ENCODE measurements at places on chromosomes 11 and 22.
A peak's percentile ranks its signal among the peaks of the same experiment; 100 is the strongest.

DNA sequence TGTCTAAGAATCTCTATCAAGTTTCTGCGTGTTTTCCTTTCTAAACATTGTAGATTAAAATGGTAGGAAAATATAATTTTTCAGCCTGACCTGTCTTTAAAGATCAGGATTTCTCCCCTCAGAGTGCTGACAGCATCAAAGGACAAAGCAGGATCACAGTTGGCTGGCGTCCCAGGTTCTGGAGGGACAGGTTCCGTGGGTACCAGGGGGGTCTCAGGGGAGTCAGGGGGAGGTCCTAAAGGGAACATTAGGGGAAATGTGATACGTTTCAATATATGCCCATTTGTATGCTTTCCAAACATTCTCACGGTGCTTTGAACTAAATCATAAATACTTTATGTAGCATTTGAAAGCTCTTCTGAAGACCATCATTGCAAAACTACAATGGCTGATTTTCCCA, 3.4 kb downstream of the MMP3 start:
- DNase-seq: no peak

GRCh38 chr22:35198738-35199137, 58.6 kb upstream of the HMGXB4 start:
- DNase-seq: no peak

DNA sequence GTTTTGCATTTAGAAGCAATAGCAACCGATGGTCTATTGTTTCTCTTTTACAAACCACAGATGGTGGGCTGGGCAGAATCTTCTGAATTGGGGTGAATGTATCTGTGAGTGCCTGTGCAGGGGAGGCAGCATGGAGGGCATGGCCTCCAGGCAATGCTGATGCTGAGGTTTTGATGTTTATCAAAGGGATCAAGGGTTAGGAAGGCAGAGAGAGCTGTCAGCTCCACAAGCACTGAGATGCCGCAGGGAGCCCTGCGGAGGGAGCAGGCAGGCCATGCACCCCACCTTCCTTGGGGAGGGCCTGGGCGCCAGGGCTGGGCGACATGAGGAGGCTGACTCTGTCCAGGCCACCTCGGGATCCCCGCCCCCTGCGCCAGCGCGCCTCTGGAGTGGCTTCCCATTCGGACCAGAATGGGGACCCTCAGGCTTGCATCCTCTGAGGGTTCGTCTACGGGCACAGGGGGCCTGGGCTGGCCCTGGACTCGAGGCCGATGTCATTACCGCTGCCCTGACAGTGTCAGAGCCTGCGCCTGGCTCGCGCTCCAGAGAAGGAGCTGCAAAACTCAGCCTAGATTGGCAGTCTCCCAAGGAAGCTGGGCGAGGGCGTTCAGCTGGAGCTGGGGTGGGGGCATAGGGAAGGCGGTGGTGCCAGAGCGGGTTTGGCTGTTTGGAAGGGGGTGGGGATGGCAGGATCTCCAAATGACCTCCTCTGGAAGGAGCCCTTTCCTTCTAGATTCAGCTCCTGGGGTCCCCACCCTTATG, 13.9 kb upstream of the TH start:
- DNase-seq: no peak

- no peak for DNase-seq
These were observed 2.4 kb upstream of the DENND6B start for GRCh38 chr22:50329236-50329635.

DNA sequence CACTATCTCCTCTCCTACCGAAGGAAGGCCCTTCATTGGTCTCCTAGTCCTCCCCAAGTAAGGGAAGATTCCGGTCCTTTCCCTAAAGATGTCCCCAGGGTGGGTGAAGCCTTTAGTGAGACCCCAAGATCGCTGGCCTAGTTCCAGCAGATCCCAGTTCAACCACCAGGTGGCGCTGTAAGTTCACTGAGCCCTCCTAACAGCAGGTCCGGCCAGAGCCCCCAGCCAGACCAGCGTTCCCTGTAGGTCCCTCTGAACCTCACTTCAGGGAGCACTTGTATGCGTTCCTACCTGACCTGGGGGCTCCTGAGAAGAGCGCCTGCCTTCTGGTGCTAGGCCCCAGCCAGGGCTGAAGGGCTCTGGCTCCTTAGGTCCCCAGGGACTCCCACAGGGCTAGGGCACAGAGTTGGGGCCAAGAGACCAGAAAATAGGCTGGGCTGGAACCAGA, 38.1 kb downstream of the LMO1 start:
- DNase-seq: peak; percentile 96

DNA sequence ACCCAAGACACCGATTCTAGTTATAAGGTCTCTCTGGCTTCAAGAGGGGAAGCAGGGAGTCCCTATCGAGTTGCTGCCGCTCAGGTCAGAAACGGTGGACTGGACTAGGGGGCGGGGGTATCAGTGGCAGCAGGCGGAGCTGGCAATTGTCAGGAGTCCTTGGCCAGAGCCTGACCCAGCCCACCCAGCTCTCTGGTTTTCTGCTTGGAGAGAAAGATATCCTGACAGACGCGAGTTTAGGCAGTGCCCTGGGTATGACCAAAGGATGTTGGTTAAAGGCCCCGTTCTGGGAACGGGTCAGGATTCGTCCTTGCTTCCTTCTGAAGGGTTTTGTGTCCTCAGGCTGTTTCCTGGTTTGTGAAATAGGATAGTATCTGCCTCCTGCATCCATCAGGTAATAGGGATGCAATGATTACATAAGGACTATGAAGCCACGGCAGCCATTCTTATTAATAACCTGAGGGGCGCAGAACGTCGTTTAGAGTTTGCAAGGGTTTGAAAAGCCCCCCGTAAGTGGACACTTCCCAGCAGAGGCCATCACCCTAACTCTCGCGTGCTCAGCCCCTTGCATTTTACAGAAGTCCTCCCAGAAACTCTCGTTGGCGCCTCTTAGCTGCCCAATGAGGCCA, 700 bp upstream of the DEPDC5 start:
- peak; percentile 84 for DNase-seq

- DNase-seq: peak; percentile 40
These were observed 281.6 kb downstream of the TBC1D22A start for GRCh38 chr22:47043835-47044721.

- no peak for DNase-seq
These were observed 109.4 kb downstream of the MICAL2 start for GRCh38 chr11:12219757-12220156.

DNA sequence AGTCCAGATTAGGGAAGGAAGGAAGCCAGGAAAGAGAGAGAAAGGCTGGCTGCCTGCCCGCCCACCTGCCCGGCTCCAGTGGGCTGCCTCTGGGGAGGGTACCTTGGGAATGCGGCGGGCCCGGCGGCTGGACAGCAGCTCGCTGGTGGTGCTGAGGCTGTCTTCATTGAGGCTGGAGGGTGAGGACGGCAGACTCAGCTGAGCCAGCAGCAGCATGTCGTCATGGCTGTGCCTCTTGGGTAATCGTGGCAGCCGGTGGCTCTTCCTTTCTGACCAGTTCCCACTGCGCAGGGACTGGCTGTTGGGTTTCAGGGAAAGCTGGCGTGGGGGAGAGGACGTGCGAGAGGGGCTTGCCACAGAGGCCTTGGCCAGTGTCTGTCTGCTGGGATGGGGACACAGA, 32.9 kb downstream of the RPL27A start:
- no peak for DNase-seq

GRCh38 chr22:39983346-39983745, 11.4 kb upstream of the FAM83F start:
- no peak for DNase-seq

GRCh38 chr11:118152552-118153471, at the start of gene SCN4B:
TSS of gene SCN4B (minus strand) at chr11:118152823. CDS start at chr11:118152673, 150 bp downstream.
- DNase-seq: peak; percentile 81

- DNase-seq: no peak
These were observed 2.5 kb downstream of the TP53AIP1 start for GRCh38 chr11:128940156-128940555.

- no peak for DNase-seq
These were observed 606.8 kb downstream of the NTM start for GRCh38 chr11:131977231-131977630.

DNA sequence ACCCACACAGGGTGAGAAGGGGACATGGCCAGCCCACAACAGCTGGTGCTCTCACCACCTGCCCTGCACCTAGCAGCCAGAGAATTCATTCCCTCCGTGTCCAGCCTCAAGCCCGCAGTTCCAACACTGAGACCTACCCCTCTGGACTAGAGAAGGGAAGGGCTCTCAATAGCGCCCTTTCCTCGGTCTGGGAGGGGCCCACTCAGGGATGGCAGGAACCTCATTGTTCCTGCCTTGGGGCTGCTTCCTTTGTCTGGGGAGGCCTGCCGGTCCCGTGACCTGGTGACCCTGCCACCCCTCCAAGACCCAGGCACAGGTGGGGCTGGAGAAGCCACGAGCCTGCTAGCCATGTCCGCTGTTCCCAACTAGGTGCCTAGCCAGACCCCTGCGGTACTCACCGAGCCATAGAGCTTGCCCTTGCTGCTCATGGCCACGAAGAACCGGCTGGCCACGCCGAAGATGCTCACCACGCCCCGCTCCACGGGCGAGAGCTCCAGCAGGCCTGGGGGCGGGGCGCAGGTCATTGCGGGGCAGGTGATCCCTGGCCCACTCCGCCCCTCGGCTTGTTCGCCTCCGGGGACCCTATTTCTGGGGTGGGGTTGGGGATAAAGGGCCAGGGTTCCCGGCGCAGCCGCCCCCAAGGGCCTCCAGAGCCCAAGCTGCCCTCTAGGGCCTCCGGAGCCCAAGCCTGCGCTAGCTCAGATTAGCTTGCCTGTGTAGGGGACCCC, 1.4 kb downstream of the FGF4 start:
- peak; percentile 33 for DNase-seq

GRCh38 chr11:6737872-6738466, 33.8 kb downstream of the OR2AG2 start:
- DNase-seq: peak; percentile 28

GRCh38 chr11:96265220-96265737, 77.7 kb downstream of the MAML2 start:
- DNase-seq: no peak

- no peak for DNase-seq
These were observed 70.4 kb downstream of the TRMU start for GRCh38 chr22:46405901-46406300.

GRCh38 chr11:86940122-86940777, 14.9 kb downstream of the FZD4 start:
- no peak for DNase-seq

- DNase-seq: no peak
These were observed 564.7 kb downstream of the KCNA4 start for GRCh38 chr11:29452146-29452545.

- no peak for DNase-seq
These were observed 41.7 kb upstream of the PLET1 start for GRCh38 chr11:112302226-112302868.

GRCh38 chr22:44143579-44143978, 37.1 kb upstream of the PARVG start:
- no peak for DNase-seq

- DNase-seq: no peak
These were observed 152.4 kb downstream of the NTM start for GRCh38 chr11:131522851-131523250.

DNA sequence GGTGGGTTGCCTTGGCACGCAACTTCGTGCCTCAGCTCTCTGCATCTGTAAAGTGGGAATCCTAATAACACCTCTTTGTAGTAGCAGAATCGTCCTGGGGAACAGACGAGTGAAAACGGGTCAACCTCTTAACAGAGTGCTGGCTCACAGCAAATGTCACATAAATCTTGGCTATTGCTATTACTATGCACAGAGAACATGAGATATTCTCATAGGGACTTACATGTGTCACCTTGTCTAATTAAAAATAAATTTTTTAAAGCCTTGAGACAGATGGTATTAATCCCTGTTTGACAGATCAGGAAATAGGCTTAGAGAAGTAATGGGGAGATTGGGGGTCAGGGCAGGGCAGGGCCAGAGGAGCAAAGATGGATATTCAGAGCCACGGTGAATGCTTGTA, 44.3 kb upstream of the IGSF9B start:
- no peak for DNase-seq

- peak; percentile 79 for DNase-seq
These were observed at the start of gene HMOX1 for GRCh38 chr22:35380537-35381423. TSS of gene HMOX1 (plus strand) at chr22:35381096. CDS start at chr22:35381174, 78 bp downstream.

GRCh38 chr11:107691000-107691750, 20.7 kb downstream of the SLN start:
- no peak for DNase-seq

DNA sequence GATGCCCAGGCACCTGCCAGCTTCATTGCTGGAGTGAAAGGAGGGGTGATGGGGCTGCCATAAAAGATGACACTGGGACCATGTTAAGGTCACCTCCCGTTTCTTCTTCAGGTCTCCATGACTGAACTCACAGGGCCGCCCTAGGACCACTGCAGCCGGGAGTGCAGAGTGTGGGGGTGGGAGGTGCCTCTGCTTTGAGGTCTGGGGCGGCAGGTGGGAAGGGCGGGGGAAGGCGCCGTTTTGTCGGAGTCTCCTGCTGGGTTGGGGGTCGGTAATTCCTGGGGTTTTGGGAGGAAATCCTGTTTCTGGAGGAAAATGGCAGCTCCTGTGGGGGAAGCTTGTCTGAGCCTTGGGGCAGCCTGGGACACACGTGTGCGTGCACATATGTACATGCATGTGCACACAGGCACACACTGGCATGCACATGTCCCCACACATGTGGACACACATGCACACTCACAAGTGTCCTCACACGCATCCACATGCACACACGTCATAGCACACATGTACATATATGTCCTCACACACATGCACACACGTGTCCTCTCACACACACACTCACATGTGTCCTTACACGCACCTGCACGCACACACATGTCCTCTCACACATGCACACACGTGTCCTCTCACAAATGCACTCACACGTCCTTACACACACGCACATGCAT, 990.9 kb downstream of the BRD1 start:
- no peak for DNase-seq

GRCh38 chr11:60127311-60127811, 38.9 kb downstream of the MS4A2 start:
- DNase-seq: no peak

GRCh38 chr11:104404231-104405175, 240.6 kb upstream of the PDGFD start:
- no peak for DNase-seq

- no peak for DNase-seq
These were observed 31.8 kb upstream of the CCDC34 start for GRCh38 chr11:27394781-27395228.

DNA sequence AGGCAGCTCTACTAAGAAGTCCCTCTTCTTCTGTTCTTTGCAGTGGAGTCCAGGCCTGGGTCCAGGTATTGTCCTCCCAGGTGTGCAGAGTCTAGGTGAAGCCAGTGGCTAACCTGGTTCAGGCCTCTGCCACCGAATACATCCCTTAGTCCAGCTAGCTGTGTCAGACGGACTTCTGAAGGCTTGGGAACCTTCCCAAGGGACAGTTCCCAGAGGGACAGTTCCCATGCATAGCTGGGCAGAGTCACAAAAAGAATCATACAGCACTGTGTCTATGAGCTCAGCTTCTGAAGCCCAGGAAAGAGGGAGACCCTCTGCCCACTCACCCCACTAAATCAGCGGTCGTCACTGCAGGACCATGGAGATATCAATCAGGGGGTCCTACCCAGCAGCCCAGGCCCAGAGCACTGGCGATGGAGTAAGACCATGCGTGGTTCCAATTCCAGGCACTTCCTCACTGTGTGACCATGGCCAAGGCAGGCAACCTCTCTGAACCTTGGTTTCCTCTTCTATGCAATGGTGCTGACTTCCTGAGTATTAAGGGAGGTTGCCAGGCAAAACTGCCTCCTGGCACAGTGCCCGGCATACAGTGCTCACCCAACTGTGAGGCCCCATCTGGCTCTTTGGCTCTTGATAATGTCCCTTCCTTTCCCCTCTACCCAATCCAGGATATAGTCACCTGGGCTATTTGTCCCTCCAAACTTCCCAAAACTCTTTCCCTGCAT, 3.4 kb downstream of the MS4A10 start:
- DNase-seq: no peak

GRCh38 chr11:22304337-22304961, 33.7 kb upstream of the SLC17A6 start:
- DNase-seq: no peak

- DNase-seq: no peak
These were observed 55.8 kb downstream of the SC5D start for GRCh38 chr11:121348220-121348875.
